ENCODE measurements at places on chromosomes 12 and 14.

DNA sequence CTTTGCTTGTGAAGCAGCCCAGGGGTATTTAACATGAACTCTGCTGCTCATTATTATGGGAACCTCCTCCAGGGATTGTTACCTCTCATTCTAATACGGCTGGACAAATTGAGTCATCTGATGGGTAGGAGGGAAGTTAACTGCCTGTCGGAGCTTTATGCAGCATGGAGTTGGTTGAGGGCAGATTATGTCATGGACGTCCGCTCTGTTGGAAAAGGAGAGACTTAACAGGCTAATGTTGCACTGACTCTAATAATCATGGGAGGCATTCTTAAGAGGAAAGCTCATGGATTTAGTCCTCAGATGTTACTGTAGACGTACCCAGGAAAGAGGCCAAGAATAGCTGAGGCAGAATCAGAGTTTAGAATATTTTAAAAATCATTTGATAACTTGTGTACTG lies 9.9 kb downstream of the POP5 start:
- DNase-seq = no peak

GRCh38 chr12:11761869-11762567 lies 112.5 kb downstream of the ETV6 start:
- DNase-seq = no peak

- DNase-seq = no peak
Observed at GRCh38 chr12:41013881-41014642, 174.1 kb upstream of the PDZRN4 start.

- peak; percentile 93 for DNase-seq
Observed at GRCh38 chr12:95674163-95674562, 116.4 kb downstream of the NTN4 start.

DNA sequence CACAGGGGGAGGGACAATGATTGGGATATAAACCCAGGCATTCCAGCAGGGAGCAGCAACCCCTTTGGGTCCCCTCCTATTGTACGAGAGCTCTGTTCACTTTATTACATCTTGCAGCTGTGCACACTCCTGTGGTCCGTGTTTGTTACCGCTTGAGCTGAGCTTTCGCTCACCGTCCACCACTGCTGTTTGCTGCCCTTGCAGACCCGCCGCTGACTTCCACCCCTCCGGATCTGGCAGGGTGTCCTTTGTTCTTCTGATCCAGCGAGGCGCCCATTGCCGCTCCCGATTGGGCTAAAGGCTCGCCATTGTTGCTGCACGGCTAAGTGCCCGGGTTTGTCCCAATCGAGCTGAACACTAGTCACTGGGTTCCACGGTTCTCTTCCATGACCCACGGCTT lies 64.1 kb downstream of the E2F7 start:
- peak; percentile 57 for DNase-seq

DNA sequence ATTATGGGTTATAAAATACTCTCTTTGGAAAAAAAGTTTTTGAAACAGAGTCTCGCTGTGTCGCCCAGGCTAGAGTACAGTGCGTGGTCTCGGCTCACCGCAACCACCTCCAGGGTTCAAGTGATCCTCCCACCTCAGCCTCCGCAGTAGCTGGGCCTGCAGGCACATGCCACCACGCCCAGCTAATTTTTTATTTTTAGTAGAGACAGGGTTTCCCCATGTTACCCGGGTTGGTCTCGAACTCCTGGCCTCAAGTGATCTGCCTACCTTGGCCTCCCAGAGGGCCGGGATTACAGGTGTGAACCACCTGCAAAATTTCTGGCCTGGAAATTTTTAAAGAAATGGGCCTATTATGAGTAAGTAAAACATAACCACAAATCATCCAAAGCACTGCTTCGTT lies 3.8 kb downstream of the USP15 start:
- DNase-seq = no peak

DNA sequence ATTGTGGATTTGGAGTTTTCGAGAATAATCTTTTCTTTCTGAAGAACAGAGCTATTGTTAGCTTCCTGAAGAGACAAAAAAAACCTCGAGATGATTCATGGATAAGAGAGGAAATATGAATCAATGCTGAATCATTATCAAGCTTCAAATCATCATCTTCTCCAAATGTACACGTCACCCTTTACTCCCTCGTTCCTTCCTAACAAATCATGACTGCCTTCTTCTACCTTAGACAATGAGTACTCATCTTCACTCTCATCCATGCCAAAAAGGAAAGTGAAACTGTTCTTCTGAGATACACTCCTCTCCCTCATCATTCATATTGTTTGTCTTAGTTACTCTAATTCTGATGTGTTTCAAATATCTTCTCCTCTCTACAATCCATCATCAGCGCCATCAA lies 1115.8 kb upstream of the ATXN7L3B start:
- no peak for DNase-seq

DNA sequence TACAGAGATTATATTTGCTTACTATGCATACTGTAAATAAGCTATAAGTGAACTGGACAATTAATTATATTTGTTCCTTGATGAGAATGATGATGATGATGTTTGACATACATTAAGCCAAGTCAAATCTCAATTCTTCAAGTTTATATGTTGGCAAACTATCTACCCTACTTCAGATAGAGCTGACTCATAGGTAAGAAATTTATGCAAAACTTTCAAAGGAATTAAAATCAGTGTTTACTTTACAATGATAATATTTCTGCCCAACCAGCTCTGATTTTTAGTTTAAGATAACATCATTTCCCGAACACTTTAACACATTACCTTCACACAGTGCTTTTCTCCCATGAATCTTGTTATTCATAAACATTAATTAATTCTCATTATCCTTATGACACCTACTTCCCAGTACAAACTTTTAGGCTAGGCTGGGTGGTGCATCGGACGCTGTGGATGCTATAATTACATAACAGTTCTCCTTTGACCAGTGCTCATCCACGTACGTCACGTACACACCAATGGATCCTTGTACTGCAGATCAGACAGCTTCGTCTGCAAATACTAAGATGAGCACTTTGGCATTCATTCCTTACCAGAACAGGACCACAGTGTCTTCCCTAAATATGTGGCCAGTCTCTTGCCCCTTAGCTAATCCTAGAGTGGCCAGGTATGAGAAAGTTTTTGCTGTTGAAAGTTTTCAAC lies 18.3 kb downstream of the BMP4 start:
- DNase-seq = no peak

- DNase-seq = no peak
Observed at GRCh38 chr12:19428246-19428645, 11.0 kb upstream of the AEBP2 start.

DNA sequence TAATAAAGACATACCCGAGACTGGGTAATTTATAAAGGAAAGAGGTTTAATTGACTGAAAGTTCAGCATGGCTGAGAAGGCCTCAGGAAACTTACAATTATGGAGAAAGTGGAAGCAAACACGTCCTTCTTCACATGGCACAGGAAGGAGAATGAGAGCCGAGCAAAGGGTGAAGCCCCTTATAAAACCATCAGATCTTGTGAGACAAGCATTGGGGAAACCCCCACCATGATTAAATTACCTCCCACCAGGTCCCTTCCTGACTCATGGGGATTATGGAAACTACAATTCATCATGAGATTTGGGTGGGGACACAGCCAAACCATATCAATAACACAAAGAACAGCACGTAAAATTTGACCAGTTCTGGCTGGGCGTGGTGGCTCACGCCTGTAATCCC lies 85.6 kb upstream of the ATF7IP start:
- DNase-seq = no peak

DNA sequence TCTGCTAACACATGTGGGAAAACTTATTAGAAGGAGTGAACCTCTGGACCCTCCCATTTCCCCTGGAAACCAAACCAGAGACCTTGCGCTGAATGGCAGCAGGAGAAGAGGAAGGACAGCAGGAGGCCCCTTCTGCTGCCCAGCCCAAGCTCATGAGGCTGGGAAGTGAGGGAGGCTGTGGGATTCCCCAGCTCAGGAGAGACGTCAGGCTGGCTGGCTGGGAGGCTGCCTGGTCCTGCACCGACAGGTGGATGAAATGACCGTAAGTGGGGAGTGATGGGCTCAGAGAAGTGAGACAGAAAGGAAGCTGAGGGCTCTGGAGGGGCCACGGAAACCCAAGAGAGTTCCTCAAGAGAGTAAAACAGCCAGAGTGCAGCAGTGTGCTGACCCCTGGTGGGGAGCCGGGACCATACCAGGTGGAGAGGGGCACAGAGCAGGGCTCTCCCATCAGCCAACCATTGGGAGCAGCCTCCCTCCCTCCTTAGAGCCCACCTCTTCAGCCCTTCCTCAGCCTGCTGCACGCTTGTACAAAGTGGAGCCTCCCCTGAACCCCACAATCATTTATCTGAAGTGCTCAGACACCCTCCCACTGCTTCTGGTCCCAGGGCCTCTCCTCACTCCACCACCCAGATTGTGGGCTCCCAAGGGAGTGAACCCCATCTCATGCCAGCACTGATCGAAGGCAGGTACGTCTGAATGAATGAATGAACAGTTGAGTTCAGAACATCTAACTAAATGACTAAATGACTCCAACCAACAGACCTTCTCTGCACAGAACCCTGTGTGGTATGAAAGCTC lies 14.0 kb downstream of the TAMALIN start:
- DNase-seq = peak; percentile 43
